ELR (cell line): ENCODE measurements at places on chromosomes 16 and 17.

GRCh38 chr16:64910356-64910755 lies 211.5 kb downstream of the CDH11 start:
- peak; percentile 4 for DNase-seq

DNA sequence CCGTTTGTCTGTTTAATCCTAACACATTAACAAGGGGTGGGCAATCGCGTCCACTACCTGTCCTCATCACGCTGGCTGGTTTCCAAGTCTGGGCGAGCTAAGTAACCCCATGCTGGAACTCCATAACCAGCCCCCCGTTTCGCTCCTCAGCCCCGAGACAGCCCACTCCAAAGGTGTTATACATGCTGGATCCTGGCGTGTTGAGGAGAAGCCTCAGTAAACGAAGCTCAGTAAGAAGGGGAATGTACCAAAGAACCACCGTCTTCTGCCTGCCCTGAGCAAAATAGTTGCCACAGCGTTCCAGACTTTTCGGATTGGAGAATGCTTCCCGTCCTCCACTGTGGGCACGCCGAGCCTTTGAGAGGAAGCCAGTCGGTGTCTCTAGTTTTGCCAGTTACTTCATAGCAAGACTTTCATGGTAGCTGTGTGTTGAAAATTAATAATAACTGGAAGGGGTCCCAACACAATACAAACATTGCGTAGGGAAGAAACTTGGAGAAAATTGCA lies 16.1 kb upstream of the C17orf78 start:
- peak; percentile 2 for DNase-seq

- DNase-seq, result peak; percentile 48
These were observed 16.3 kb upstream of the MYO15B start for GRCh38 chr17:75571197-75571884.

DNA sequence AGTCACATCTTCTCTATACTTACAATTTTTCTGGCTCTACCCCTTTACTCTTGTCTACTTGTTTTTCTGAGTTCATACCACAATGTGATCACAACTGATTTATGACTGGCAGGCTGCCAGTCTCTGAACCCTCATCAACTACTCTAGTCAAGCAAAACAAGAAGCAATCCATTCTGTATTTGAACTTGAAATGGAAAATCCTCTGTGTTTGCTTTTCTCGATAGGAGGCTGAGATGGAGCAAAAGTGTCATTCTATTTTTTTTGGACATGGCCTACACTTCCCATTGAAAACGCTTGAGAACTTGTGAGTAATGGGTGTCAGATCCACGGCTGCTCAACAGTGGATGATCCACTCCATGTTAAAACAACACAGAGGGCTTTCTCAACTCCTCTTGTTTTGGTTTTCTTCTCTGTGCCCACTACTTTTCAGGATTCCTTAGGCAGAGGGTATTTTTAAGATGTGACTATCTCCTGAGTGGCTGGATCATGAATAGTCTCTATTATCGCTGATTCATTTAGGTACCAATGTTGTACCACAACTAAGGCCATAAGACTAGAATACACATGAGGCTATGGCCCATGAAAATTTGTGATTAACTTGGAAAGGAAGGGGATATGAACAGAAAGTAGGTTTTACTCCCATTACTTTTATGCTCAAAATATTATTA lies 11.7 kb downstream of the TMEM100 start:
- no peak for DNase-seq

DNA sequence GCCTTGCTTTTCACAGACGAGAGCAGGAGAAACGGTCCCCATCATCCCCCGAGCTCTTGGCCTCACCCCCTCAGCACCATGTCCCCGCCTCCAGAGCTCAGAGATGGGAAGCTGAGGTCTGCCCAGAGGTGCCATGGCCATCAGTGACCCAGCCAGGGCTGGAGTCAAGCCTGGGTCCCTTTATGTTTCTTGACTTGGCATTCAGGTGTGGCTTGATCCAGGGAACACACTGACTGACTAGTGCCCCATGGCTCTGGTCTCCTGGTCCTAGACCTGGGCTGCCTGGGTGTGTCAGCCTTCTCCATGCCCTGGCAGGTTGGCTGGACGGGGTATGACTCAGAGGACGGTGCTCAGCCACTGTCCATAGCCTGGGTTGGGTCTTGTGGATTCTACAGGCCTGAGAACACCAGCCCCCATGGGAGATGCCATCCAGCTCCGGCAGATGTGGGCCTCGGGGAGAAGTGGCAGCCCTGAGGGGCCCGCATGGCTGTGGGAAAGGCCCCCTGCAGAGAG lies 54.2 kb downstream of the ZFPM1 start:
- peak; percentile 18 for DNase-seq

DNA sequence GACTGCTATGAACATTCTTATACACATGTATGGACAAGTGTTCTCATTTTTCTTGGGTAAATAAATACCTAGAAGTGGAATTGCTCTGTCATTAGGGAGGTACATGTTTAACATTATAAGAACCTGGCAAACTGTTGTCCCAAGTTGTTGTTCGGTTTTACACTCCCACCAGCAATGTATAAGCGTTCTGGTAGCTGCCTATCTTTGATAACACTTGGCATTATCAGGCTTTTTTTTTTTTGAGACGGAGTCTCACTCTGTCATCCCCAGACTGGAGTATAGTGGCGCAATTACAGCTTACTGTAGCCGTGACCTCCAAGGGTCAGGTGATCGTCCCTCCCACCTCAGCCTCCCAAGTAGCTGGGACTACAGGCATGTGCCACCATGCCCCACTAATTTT lies 16.3 kb downstream of the ATAD5 start:
- DNase-seq, result no peak

- DNase-seq, result no peak
These were observed 63.5 kb downstream of the CRISPLD2 start for GRCh38 chr16:84883301-84883700.

DNA sequence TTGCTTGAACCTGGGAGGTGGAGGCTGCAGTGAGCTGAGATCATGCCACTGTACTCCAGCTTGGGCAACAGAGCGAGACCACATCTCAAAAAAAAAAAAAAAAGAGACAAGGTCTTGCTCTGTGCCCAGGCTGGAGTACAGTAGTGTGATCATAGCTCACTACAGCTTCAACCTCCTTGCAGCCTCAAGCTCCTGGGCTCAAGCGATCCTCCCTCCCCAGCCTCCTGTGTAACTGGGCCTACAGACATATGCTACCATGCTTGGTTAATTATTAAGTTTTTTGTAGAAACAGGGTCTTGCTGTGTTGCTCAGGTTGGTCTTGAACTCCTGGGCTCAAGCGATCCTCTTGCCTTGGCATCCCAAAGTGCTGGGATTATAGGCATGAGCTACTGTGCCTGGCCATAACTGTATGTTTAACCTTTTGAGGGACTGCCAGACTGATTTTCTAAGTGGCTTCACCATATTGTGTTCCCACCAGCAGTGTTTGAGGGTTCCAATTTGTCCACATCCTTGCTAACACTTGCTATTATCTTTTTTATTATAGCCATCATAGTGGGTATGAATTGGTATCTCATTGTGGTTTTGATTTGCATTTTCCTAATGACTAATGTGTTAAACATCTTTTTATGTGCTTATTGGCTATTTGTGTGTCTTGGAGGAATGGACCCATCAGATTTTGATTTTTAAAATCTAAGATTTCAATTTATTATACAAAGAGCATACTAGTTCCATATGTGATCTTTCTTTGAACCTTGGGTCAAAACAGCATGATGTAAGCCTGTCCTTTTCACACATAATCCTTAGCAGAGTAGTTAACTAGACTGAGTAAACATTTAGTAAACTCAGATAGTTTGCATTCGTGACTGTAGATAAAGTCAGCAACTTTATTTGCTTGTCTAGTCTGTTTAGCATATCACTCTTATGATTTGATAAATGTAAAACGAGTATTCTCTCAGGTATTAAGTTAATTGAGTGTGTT lies 38.1 kb upstream of the KPNB1 start:
- DNase-seq, result peak; percentile 56

DNA sequence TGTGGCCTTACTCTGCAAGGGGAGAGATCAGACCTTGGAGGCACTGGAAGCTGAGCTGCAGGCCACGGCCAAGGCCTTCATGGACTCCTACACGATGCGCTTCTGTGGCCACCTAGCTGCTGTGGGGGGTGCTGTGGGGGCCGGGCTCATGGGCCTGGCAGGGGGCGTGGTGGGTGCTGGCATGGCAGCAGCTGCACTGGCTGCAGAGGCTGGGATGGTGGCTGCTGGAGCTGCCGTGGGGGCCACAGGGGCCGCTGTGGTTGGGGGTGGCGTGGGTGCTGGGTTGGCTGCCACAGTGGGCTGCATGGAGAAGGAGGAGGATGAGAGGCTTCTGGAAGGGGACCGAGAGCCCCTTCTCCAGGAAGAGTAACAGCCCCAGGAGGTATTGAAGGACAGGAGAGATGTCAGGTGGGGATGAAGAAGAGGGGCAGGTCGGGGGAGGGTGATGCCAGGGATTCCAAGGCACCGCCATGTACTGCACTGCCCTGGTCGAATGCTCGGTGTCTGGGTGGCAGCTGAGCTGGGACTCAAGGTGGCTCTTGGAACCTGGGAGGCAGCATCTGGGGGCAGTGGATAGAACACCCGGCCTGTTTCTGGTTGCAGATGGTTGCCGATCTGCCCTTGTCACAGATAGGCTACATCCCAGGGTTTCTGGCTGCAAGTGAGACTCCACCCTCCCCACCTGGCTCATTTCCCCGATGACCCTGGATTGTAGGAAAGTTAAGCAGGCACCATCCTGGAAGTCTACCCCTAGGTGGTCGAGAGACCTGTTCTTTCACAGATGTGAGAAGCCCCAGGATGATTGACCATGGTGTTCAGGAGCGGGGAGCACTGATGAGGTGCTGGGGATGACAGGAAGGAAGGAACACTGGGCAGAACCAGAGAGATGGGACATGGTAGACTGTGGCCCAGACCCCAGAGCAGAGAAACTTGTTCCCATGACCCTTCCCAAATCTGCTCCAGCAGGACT lies 5.1 kb downstream of the RNF112 start:
- DNase-seq, result no peak

GRCh38 chr16:31395647-31396046 lies 2.5 kb downstream of the ITGAD start:
- DNase-seq, result no peak

GRCh38 chr17:66423056-66423955 lies 120.9 kb downstream of the PRKCA start:
- DNase-seq, result peak; percentile 54

- DNase-seq, result no peak
These were observed 56.3 kb downstream of the IL21R start for GRCh38 chr16:27458258-27458657.

GRCh38 chr16:68073902-68074760 lies 11.0 kb upstream of the NFATC3 start:
- no peak for DNase-seq

GRCh38 chr16:64696866-64697265 lies 425.0 kb downstream of the CDH11 start:
- DNase-seq, result no peak

- DNase-seq, result no peak
These were observed 15.2 kb upstream of the HERPUD1 start for GRCh38 chr16:56916571-56917403.

DNA sequence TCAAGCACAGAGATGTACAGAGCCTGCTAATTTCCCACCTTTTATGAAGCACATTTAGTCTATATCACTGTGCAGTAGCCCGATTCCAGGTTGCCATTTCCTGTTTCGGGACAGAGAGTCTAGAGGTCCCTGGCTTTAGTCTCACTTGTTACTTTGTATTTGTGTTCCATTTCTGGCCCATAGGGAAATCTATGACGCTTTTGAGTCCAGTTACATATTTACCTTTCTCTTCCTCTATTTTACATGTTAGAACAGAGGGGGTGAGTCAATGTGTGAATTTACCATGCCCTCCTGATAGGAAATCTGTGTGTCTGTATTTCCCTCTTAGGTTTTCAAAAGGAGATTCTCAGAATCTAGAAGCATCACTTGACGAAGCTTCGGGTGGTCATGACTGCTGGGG lies 227.1 kb upstream of the ZFHX3 start:
- no peak for DNase-seq

GRCh38 chr17:64507413-64507782 lies 621 bp downstream of the CEP95 start:
- DNase-seq, result peak; percentile 83

DNA sequence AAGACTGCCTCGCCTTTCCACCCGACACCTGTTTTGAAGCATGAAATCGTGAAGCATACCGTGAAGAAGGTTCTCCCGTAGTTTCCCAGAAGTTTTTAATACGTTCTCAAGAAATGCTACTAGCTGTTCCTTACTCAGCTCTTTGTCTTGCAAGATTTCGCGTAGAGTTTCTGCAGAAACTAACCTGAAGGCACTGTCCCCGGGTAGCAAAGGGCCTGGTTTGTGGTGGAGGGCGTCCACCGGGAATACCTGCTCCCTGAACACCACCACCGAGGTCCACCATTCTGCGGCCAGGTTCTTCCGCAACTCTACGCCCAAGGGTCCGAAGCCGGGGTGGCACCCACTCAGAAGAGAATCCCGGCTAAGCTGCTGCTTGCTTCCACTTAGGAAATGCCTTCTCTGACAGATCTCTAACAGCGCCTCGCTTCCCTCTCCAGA lies 487 bp downstream of the POLG2 start:
- no peak for DNase-seq

DNA sequence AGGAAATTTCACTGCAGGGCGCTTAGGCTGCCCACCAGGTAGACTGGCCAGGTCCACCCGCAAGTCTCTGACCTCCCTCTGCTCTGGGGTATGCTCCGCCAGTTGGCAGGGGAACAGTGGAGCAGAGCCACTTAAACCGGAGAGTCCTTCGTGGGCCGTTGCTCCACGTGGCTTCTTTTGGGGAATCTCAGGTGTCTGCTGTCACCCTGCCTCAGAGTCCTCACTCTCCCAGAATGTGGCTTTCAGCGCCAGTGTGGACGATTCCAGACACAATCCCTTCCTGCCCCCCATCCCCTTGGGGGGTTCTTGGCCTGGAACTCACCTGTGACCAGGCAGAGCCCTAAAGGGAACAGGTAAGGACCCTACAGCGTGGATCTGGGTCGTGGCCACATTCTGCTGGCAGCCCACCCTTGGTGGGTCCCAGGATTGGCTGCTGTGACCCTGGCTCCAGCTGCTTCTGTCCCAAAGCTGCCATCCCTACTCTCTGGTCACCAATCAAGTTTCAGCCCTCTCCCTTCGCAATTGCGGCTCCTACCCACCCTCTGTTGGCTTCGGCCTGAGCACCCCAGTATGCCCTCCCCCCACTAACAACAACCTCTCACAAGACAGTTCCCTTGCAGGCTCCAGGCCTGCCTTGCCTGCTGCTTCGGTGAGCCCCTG lies 22.2 kb downstream of the DHRS7C start:
- no peak for DNase-seq

DNA sequence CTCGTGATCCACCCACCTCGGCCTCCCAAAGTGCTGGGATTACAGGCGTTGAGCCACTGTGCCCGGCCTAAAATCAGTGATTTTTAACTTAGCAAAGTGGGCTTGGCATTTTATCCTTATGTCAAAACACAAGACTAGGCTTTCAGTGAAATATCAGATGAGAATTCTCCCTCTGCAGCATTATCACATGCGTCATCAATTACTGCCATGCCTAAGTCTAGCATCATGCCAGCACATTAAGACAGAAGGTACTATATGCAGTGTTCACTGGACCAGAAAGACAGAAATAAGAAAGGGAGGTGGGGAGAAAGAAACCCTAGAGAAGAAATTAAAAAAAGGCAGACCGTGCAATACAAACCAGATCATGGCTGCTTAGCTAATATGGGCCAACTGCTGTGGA lies 29.8 kb downstream of the GPATCH8 start:
- no peak for DNase-seq

GRCh38 chr16:80725566-80726162 lies 78.7 kb downstream of the CDYL2 start:
- DNase-seq, result no peak
